ENCODE measurements at places on chromosomes 1 and 21.

GRCh38 chr21:39180429-39181019 lies 2.7 kb downstream of the PSMG1 start:
- no peak for DNase-seq

GRCh38 chr1:40753142-40753882 lies 30.3 kb upstream of the KCNQ4 start:
- DNase-seq, result no peak

DNA sequence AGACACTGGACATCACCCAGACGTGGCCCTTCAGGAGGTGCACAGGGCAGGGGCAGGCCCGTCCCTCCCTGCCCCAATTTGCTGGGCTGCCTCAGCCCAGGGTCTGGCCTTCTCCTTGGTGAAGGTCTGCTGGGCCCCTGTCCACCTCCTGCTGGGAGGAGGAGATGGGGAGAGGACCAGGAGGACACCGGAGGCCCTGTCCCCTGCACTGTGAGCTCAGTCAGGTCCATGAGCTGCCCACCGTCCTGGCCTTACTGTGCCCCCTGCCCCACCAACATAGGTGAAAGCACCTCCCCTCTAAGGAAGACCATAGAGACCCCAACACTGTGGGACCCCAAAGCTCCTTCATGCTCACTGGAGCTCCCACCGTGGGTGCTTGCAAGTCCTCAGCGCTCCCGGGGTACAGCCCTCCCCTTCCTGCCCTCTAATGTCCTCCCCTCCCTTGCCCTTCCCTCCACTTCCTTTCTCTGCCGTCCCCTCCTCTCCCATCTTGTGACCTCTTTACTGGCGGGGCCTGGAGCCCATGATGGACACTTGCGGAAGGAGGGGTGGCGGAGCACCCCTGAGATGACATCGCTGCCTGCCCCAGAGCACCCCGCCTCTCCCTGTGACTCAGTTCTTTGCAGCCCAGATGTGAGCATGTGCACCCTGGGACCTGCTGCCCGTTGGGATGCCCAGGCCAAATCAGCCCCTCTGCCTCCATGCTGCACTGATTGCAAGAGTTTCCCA lies 4.6 kb downstream of the LRRC3 start:
- DNase-seq, result no peak

DNA sequence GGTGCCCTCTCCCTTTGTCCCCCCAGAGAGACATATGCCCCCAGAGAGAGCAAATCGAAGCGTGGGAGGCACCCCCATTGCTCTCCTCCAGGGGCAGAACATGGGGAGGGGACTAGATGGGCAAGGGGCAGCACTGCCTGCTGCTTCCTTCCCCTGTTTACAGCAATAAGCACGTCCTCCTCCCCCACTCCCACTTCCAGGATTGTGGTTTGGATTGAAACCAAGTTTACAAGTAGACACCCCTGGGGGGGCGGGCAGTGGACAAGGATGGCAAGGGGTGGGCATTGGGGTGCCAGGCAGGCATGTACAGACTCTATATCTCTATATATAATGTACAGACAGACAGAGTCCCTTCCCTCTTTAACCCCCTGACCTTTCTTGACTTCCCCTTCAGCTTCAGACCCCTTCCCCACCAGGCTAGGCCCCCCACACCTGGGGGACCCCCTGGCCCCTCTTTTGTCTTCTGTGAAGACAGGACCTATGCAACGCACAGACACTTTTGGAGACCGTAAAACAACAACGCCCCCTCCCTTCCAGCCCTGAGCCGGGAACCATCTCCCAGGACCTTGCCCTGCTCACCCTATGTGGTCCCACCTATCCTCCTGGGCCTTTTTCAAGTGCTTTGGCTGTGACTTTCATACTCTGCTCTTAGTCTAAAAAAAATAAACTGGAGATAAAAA lies 8.4 kb downstream of the EFNA3 start:
- DNase-seq, result no peak

- DNase-seq, result no peak
Observed at GRCh38 chr21:29718081-29718815, 221.5 kb downstream of the GRIK1 start.

DNA sequence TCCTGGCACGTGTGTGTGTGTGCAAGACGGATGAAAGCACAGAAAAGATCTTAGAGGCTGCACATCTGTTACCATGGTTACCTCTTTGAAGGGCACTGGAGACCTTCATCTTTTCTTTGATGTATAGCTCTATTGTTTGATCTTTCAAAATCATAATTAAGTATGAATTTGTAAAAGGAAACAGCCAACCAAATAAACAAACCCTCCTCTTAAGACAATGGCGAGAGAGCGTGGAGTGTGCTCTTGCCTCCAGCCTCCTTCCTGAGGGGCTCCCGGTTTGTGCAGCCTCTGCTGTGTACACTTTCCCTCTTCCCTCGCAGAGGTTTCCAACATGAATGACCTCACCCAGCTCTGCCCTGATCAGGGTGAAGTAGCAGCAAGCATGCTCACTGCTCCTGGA lies 27.9 kb downstream of the CACNA1S start:
- DNase-seq, result no peak

DNA sequence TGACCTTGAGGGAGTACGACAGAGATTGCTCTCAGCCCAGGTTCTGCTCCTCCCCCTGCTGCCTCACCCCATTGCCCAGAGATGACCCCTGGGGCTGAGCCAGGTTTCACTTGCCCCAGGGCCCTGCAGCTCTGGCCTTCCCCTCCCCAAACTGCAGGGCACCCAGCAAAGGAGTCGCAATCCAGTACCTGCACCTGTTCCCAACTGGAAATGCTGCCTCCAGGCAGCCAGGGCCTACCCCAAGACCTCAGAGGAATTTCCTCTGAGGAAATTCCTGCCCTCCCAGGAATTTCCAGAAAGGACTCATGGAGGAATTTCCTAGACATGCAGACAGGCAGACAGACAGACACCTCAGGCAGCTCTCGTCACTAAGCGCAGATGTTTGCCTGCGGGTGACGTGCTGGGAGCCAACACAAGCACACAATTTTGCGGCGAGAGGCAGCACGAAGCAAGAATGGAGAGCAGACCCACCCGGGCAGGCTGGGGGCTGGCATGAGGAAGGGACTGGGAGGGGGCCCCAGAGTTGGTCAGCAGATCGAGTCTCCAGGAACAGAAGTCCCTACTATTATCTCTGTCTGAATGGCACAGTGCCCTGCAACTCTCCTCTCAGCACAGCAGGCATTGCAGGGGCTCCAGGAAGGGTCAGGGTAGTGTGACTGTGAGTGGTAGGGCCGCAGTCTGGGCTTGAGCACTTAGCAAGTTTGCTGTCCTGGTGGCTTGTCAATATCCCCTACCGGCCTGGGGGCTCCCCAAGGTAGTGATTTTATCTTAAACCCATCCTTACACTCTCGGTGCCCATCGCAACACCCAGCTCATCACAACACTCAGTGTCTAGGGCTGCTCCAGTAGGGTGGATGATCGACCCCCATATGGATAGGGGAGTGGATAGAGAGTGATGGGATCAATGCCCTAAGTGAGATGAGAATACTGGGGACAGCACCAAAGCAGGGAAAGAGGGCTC lies 2.9 kb upstream of the EFNA1 start:
- DNase-seq, result no peak

DNA sequence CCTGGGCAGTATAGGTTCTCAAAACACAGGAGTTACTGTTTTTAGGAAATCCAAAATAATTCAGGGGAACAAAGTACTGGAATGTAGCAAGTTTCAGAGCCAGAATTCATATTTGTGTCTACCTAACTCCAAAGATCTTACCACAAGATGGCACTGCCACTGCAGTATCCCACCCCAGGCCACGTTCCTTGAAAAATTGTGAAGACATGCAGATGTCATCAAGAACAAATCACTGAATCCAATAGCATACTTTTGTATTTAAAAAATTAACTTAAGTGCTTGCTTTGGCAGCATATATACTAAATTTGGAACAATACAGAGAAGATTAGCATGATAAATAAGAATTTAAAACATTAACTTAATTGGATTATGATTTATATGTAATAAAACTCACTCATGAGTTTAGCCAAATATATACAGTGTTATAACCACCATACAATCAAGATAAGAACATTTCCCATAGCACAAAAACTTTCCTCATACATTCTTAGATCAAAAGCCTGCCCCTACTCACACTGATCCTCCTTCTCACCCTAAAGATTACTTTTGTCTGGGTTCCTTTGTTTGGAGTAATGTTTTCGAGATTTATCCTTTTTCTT lies 209.9 kb downstream of the FAF1 start:
- no peak for DNase-seq

- DNase-seq, result peak; percentile 36
Observed at GRCh38 chr1:25566730-25567341, 23.4 kb downstream of the LDLRAP1 start.

GRCh38 chr1:226209307-226210059 lies 14.0 kb upstream of the MIXL1 start:
- DNase-seq, result no peak

- no peak for DNase-seq
Observed at GRCh38 chr1:206516728-206516990, 9.3 kb downstream of the RASSF5 start.

DNA sequence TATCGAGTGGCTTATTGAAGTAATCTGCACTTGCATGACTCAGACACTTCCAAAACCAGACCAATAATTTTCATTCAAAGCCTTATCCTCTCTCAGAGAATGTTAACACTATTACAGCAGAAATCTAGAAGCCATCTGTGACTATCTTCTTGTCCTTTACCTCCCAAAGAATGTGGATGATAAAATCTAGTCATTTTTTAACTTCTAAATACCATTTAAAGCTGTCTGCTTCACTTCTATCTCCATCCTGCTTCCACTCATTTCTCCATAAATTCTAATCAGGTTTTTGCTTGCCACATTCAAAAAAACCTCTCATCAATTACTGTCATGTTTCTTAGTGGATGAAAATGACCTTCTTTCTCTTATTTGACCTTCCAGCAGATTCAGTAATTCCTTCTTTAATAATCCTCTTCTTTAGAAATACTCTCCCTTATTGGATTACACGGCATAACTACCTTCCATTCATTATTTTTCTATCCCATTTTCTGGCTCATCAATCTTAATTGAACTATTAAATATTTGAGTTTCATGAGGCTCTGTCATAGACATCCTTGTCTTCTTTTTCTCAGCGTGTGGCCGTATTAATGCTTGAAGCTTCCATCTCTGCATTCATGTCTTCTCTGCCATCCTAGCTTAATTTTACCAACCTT lies 1999.4 kb downstream of the MRPL39 start:
- no peak for DNase-seq

GRCh38 chr1:162541619-162542141 lies 19.8 kb upstream of the UAP1 start:
- no peak for DNase-seq

DNA sequence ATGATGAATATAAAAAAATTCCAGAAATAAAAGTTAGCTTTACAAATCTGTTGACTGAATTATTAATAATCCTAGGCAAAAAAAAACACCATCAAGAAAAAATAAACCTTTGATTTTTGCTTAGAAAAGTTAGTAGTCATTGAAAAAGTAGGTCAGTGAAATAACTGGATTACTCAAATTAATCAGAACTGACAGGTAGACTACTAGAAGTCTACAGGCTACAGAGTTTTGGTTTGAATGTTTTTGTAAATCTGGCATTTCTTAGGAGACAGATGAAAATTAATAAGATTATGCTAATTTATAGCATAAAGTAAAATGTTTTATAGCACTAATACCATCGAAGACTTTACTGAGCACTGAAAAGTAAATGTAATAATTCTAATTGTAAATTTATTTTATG lies 511.9 kb downstream of the PTPRC start:
- DNase-seq, result no peak

Measured in stimulated activated CD8-positive, alpha-beta memory T cell treated with anti-CD3 and anti-CD28 coated beads, Interleukin-7, amount 100 ng/mL, for 4 hours (primary cell).